ENCODE measurements at places on chromosomes 16 and 17.
A peak's percentile ranks its signal among the peaks of the same experiment; 100 is the strongest.

DNA sequence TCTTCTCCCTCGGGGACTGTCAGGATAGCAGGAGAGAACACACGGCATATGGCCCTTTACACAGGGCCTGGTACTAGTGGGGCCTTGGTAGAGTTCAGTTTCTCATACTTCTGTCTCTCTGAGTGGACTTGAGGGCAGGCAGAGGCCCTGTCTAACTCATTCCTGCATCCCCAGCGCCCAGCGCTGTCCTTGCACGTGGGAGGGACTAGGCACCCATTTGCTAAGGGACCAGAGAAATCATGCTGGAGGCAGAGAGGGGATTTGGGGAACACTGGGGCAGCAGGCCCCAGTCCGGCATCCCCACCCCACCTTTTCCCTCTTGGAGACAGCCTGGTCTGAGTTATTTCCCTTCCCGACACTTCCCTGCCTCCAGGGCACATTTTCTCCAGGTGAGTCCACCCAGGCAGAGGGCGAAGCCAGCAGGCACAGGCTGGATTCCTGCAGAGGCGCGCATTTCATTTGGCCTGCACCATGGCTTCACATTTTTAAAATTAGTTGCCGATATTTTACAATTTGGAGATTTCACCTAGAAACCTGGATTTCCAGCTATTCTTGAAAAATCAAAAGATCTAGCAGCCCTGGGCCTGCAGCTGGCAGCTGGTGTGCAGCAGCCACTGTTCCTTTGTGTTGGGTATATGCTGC, 9.7 kb upstream of the NKD1 start:
- DNase-seq, result no peak

DNA sequence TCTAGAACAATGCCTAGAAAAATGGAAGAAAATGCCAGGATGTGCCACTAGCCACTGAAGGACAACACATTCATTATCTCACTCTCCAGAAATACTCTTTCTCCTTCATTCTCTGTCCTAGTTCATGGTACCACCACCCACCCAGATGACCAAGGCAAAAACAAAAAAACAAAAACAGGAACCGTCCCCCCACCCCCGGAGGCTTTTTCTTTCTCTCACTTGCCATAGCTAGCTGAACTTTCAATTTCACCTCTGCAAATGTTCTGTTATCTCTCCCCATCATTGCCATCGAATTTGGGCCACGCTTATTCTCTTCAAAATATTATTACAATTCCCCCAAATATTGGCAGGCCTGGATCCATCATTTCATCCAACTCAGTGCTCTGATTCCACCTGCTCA, 49.0 kb downstream of the SOX9 start:
- no peak for DNase-seq

DNA sequence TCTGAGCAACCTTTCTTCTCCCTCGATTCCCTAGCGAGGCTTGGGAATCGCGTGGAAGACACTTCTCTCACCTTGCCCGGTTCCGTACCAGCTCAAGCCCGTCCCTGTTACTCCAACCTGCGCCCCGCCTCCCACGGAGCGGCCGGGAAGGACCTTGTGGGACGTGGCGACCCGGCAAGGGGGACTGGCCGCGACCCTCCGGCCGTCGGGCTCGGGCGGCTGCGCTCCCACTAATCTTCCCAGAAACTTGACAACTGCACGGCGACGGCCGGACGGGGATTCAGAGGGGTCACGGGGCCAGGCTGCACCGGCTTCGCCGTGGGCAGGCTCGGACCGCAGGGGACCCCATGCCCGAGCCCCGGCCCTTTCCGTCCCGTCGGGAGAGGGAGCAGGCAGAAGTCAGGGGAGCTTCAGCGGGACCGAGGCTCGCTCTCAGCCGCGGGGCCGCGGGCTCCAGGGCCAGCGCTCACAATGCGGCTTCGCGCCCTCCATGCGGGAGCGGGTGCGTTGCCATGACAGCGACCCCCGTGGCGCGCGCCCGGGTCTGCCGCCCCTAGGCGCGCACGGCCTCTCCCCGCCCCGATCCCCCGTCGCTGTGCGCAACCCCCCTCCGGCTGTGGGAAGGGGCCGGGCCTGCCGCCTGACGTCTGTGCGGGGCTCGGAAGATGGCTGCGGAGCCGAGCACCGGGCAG, at the start of gene SGSM2:
Gene SGSM2, plus strand, starts transcription at position 650 of the 692 bp plus-strand sequence. CDS start 188 bp downstream, outside the sequence.
- DNase-seq, result peak; percentile 68

DNA sequence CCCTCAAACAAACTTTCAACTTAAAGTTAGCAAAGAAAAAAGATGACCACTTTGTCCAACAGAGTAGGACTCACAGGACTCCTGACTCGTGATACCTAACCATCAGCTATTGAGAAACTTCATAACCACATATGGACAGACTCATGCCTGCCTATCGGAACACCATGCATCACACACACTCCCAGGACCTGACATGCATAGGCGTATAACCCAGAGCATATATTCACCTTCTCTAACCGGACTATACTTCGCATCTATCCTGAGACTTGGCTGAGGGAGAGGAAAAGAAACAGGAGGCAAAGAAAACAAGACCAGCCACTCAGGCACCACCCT, 2.2 kb downstream of the PIP4K2B start:
- DNase-seq, result no peak

- DNase-seq, result no peak
Measured at GRCh38 chr16:81654346-81654745, 124.7 kb upstream of the PLCG2 start.
